HFFc6 (cell line): ENCODE measurements at places on chromosomes 11 and 22. TPM values are rescaled to one million over a fixed set of nuclear protein-coding genes. Genes with fewer than 3 reads are reported as not detected.

Gene ART1
- total RNA-seq = not detected in 3 replicates

Gene TNNI2
- total RNA-seq = not detected in 3 replicates

Gene JHY
- total RNA-seq = 6.2 to 6.5 TPM (median 6.3 TPM) in 3 replicates

- H3K36me3 ChIP-seq = no peaks in the 10 kb centered on the region
- DNase-seq = no peak
- peaks cover 4% of the 10 kb centered on the region for H3K27me3 ChIP-seq
- no peak overlapping the region for H3K4me3 ChIP-seq
- peaks cover 23% of the 10 kb centered on the region for H3K4me1 ChIP-seq
These were observed 12.4 kb upstream of the TEF start for GRCh38 chr22:41369424-41369745.

- peaks cover 14% of the 10 kb centered on the region; the same call in 1 of the 2 replicates for H3K36me3 ChIP-seq
- H3K4me1 ChIP-seq = peaks cover 63% of the 10 kb centered on the region
- DNase-seq = no peak
- H3K27me3 ChIP-seq = peaks cover 5% of the 10 kb centered on the region; the same call in 1 of the 2 replicates
These were observed 772 bp downstream of the NAV2 start for GRCh38 chr11:19713196-19714021.

GRCh38 chr11:40787224-40787623 is 672.2 kb downstream of the LRRC4C start:
- H3K4me1 ChIP-seq = no peaks in the 10 kb centered on the region
- no peaks in the 10 kb centered on the region for H3K27me3 ChIP-seq
- no peak overlapping the region for H3K27ac ChIP-seq
- H3K36me3 ChIP-seq = no peaks in the 10 kb centered on the region
- no peak overlapping the region for H3K4me3 ChIP-seq

DNA sequence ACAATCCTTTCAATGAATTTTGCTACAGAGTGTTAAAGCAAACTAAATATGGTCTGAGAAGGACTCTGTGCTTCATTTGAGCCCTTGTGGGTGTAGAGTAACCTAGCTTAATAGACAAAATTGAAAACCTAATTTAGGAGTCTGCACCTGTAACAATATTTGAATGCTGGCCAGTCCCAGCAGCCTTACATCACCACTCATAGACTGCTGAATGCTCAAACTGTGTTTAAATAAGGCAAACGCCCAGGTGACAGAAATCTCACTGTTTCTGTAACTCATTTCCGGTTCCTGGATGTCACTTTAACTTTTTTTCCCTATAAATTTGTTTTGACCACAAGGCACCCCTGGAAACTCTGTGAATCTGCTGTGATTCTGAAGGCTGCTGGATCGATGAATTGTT is 45.5 kb upstream of the GLYATL1B start:
- no peaks in the 10 kb centered on the region; the same call in 1 of the 2 replicates for H3K4me1 ChIP-seq
- peaks cover 4% of the 10 kb centered on the region; the same call in 1 of the 2 replicates for H3K27me3 ChIP-seq
- no peaks in the 10 kb centered on the region for H3K36me3 ChIP-seq

DNA sequence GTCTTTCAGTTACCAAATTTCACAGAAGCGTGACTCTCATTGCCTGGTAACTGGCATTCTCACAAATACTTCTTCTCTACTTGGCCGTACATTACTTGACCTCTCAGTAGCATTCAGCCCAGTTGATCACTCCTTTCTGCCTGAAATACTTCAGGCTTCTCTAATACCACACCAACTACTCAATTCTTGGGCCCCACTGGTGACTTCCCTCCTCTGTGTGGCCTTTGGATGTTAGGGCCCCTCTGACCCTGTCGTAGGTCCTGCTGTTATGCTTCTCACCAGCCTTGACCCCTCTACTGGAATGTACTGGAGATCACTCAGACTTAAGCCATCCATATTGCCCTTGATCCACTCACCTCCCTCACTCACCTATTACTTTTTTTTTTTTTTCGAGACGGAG is 2.2 kb upstream of the EFCAB6 start:
- H3K36me3 ChIP-seq = no peaks in the 10 kb centered on the region
- DNase-seq = no peak
- no peak overlapping the region for H3K4me3 ChIP-seq
- H3K27me3 ChIP-seq = peaks cover 13% of the 10 kb centered on the region

DNA sequence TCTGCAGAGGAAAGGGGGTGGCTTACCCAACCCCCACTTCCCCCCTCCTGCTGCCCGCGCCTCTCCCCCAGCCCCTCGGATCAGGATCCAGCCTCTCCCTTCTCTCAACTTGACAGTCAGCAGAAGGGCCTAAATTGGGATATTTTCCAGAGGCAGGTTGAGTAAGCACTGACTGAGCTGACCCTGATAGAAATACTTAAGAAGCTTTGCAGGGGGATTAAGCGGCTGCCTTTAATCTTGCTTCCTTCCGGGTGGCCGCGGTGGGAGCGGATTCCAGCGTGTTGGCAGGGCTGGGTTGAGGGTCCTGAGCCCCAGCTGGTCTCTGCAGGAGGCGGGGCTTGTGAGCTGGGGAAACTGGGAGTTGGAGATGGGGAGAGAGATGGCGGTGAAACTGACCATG is 445.2 kb downstream of the NTM start:
- no peak overlapping the region for H3K4me3 ChIP-seq
- no peak for DNase-seq
- H3K4me1 ChIP-seq = no peaks in the 10 kb centered on the region

DNA sequence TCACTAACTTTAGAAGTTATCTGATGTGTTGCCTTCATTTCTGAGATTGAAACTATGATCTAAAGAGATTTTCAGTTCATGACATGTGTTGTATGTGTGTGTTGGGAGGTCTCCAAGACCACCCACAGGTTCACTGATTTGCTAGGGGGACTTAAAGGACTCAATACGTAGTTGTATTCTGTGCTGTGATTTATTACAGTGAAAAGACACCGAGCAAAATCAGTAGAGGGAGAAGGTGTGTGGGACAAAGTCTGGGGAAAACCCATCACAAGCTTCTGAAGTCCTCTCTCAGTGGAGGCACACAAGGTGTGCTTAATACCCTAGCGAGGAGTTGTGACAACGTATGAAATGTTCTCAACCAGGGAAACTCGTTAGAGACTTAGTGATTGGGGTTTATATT is 35.6 kb downstream of the RNF169 start:
- no peaks in the 10 kb centered on the region for H3K27me3 ChIP-seq
- no peak for DNase-seq
- H3K27ac ChIP-seq = peak overlapping the region; percentile 80
- no peaks in the 10 kb centered on the region for H3K36me3 ChIP-seq
- H3K4me1 ChIP-seq = 0 out of 2 replicates have a peak, but pooled peaks cover 6% of the 10 kb centered on the region

- no peak for DNase-seq
- no peak overlapping the region for H3K27ac ChIP-seq
- H3K36me3 ChIP-seq = no peaks in the 10 kb centered on the region; the same call in 1 of the 2 replicates
- H3K27me3 ChIP-seq = no peaks in the 10 kb centered on the region; the same call in 1 of the 2 replicates
- H3K4me3 ChIP-seq = no peak overlapping the region
These were observed 158.4 kb downstream of the MYO18B start for GRCh38 chr22:25900390-25900789.

GRCh38 chr11:94303966-94304958 is at the start of gene IZUMO1R:
IZUMO1R (plus strand) TSS chr11:94304580; CDS start chr11:94305637, 1,057 bp downstream.
- no peak for DNase-seq
- H3K4me3 ChIP-seq = peak within 1 kb of the TSS; percentile 49; the same call in 1 of the 2 replicates
- no peaks in the 10 kb centered on the region for H3K36me3 ChIP-seq
- peaks cover 18% of the 10 kb centered on the region for H3K27me3 ChIP-seq
- peaks cover 19% of the 10 kb centered on the region for H3K4me1 ChIP-seq

- no peak overlapping the region for H3K4me3 ChIP-seq
- H3K27me3 ChIP-seq = no peaks in the 10 kb centered on the region
- no peak for DNase-seq
- H3K4me1 ChIP-seq = peaks cover 70% of the 10 kb centered on the region
These were observed 41.2 kb downstream of the MYEOV start for GRCh38 chr11:69335007-69335780.

GRCh38 chr11:17633987-17634775 is 85.2 kb upstream of the MYOD1 start:
- no peak overlapping the region for H3K27ac ChIP-seq
- no peak overlapping the region for H3K4me3 ChIP-seq
- H3K27me3 ChIP-seq = peaks cover 17% of the 10 kb centered on the region
- no peak for DNase-seq
- H3K4me1 ChIP-seq = no peaks in the 10 kb centered on the region

DNA sequence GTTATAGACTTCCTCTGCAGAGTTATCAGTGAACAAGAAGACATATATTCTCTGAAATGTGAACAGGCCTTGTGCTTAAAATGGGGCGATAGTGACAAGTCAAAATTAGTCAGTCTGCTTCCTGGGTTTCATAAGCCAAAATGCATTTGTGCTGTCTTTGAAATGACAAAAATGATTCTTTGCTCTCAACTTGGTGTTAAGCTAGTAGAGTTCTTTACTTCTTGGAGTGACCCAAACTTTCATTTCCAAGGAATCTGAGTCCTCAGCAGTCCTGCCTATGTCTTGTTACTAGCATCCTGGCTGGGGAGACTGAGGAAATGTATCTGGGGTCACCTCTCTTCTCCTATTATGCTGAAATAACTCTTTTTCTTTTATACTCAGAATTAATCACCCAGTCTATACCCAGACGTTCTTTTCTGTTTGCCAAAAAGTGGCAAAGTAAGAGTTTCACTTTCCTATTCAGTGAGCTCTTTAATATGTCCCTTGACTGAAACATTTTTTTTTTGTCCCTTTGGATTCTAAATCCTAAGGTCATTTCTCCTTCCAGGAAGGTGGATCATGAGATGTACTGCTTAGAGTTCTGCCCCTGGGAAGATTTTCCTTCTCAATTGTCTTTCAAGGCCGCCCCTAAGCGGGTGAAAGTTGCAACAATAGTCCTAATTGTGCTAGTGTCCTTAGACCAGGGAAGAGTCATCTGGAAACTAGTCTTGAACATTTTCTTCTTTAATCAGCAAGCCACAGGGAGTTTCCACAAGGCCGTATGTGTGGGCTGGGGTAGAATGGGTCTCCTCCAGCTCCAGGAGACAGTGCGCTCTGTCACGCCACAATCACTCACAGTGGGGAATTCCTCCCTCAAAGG is 53.0 kb upstream of the RDX start:
- H3K27me3 ChIP-seq = peaks cover 10% of the 10 kb centered on the region
- H3K4me3 ChIP-seq = no peak overlapping the region
- H3K36me3 ChIP-seq = no peaks in the 10 kb centered on the region
- no peak for DNase-seq
- no peaks in the 10 kb centered on the region for H3K4me1 ChIP-seq
- no peak overlapping the region for H3K27ac ChIP-seq

GRCh38 chr11:74970852-74971395 is 17.8 kb upstream of the NEU3 start:
- no peaks in the 10 kb centered on the region; the same call in 1 of the 2 replicates for H3K27me3 ChIP-seq
- no peak overlapping the region for H3K27ac ChIP-seq
- no peak overlapping the region for H3K4me3 ChIP-seq
- no peaks in the 10 kb centered on the region for H3K4me1 ChIP-seq

- H3K27ac ChIP-seq = no peak overlapping the region
- H3K4me1 ChIP-seq = peaks cover 16% of the 10 kb centered on the region
- no peak overlapping the region for H3K4me3 ChIP-seq
- no peak for DNase-seq
- no peaks in the 10 kb centered on the region; the same call in 1 of the 2 replicates for H3K27me3 ChIP-seq
These were observed 125.0 kb upstream of the NARS2 start for GRCh38 chr11:78699609-78700135.

GRCh38 chr22:46537225-46537945 is at the start of gene CELSR1:
CELSR1 (minus strand) TSS chr22:46537620; CDS start chr22:46537170, 450 bp downstream.
- no peak for DNase-seq
- H3K4me1 ChIP-seq = peaks cover 20% of the 10 kb centered on the region
- H3K4me3 ChIP-seq = peak within 1 kb of the TSS; percentile 88
- peaks cover 1% of the 10 kb centered on the region for H3K27me3 ChIP-seq
- H3K27ac ChIP-seq = peak within 1 kb of the TSS; percentile 47; the same call in 1 of the 2 replicates

DNA sequence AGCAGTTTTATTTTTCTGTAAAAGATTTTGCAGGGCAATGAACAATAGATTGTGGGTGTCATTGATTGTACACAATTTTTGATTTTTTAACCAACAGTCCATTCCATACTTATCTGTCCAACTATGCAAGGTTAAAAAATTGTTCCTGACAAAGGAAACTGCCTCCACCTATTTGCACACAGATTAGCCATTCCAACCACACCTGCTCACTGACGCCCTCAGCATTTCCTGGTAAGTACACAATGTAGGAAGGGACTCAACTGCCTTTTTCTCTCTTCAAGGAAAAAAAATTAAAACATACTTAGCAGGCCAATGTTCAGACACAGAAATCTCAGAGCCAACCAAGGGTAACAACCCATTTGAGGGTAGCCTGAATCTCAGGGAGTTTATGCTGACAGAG is 4.3 kb upstream of the FUT4 start:
- no peak for DNase-seq
- no peaks in the 10 kb centered on the region for H3K36me3 ChIP-seq
- H3K27ac ChIP-seq = no peak overlapping the region
- peaks cover 22% of the 10 kb centered on the region; the same call in 1 of the 2 replicates for H3K4me1 ChIP-seq

- H3K27ac ChIP-seq = peak overlapping the region; percentile 96
- DNase-seq = peak; percentile 83
- peaks cover 16% of the 10 kb centered on the region for H3K36me3 ChIP-seq
- 0 out of 2 replicates have a peak, but pooled peaks cover 4% of the 10 kb centered on the region for H3K27me3 ChIP-seq
- no peak overlapping the region for H3K4me3 ChIP-seq
These were observed 26.9 kb downstream of the SNAP29 start for GRCh38 chr22:20885557-20886323.
